Stimulated activated naive CD8-positive, alpha-beta T cell treated with anti-CD3 and anti-CD28 coated beads, Interleukin-15, amount 100 ng/mL, for 72 hours (primary cell): ENCODE measurements at places on chromosomes 12 and 14.

- DNase-seq, result no peak
Observed at GRCh38 chr12:43108656-43109055, 443.3 kb downstream of the ADAMTS20 start.

DNA sequence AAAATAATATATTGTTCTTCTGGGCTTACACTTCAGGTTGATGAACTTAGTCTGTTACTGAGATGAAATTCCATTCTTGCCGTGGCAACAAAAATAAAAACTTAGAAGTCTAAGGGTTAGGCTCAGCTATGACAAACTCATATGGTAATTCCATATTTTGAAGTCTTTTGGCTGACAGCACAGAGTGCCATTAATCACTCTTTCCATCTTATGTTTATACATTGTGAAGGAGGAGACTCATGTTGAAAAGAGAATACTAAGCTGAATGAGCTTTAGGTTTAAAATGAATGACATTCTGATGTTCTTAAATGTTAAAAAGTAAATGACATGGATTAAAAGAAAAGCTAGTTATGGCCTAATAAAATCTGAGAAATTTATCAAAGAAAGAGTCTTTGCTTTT is 291.9 kb downstream of the SOX5 start:
- no peak for DNase-seq

- DNase-seq, result no peak
Observed at GRCh38 chr12:12282761-12283425, 16.0 kb upstream of the LRP6 start.

DNA sequence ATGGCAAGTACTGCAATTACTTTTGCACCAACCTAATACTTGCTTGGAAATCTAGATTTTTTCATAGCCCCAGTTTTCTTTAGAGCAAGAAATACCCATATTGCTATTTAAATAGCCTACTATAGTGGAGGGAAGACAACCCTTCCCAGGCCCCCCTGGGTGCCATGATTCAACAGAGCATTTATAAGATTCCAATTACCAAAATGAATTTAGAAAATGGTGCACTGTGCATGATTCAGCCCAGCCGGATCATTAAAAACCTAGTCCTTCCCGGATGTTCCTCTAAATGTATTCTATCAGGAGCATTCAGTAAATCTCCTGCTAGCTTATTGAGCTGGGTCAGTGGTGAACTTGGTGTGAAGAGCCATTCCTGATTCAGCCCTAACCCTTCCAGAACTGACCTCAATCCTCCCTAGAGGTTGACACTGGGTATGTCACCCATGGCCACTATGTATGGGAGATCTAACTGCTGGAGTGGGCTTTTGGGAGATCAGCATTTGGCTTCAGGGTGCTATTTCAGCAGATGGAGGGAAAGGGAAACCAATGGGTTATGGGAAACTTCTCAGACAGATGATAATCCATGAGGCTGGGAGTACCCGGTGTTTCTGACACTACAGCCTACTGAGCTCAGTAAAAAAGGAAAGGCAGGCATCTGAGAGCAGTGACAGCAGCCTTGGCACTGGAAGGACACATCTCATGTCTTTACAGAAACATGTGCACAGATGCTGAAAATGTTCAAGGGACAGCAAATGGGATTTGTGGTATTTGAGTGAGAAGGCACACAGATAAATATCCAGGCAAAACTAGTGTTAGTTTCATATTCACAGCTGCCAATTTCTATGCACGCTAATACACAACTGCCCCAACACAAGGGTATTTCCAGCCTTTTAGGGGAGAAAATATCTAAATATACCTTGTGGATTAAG is 258.9 kb downstream of the DPF3 start:
- DNase-seq, result no peak

GRCh38 chr14:87601036-87601435 is 391.9 kb downstream of the GALC start:
- DNase-seq, result no peak

DNA sequence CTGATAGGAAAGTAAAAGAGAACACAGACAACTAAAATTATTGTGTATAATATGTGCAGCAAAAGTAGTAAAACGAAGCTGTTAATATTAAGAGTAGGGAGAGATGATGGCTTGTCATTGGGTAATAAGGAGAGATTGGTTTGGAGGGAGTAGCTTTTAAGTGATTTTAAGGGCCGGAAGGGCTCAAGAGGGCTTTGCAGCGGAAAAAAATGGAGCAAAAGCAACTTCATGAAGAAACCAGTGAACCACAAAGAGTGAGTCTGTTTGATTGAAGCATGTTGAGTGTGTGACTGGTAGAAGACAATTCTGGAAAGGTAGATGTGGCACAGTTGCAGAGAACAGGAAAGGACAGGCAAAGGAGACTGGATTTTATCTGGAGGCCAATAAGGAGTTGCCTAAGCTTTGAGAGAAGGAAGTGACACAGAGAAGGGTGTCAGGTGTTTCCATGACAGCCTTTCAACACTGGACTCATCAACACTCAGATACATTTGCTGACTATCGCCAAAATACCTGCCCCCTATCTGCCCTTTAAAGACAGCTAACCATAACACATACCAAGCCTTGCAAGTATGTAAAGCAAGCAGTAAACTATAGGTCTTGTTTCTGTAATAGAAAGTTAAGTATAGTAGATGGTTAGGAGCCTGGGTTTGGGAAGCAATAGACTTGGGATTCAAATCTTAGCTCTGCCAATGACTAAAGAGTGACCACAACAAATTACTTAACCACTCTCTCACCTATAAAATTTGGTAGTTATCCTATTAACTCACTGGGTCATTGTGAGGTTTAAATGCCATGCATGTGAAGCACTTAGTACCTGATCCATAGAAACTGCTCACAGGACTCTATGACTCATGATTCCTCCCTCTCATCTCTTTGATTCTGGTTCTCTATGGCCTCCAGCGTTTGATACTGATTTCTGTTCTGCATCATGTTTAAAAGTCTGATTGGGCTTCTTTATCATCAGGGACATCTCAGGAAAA is 117.3 kb upstream of the LMNTD1 start:
- no peak for DNase-seq

DNA sequence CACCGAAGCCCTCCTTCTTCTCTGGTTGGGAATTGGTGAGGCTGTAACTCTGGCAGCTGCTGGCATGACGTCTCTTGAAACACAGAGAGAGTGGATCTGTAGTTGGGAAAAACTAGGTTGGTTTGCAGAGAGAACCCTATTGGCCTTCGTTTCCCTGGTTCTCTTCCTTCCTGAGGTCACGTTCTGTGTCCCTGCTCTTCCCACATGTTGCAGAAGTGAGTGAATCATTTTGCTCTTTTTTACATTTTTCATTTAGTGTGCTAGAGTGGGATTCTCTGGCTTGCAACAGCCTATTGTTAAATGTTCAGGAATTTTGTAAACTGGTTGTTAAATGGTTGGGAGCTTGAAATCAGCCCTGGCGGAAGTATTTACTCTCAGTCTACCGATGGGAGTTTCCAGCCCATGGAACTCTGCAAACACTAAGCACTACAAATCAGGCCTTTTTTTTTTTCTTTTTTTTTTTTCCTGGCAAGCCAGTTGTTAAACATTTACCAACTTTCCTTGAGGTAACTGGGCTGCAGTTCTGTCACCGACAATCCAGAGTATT is 26.8 kb upstream of the CKAP4 start:
- DNase-seq, result no peak

DNA sequence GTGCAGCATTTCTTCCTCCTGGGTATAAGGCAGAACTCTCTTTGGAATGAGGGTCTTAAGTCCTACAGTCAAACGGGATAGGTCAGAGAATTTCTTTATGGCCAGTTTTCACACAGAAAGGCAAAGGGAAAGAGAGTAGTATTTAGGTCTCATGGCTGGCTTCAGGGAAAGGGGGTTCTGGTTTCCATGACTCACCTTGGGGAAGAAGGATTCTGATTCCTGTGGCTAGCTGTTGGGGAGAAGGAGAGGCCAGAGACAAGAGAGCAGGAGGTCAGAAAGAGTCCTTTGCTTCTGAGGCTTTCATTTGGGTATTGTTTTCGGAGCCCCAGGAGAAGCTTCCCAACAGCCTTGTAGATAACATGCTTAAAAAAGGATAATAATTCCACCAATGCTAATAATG is 332.5 kb downstream of the NPAS3 start:
- DNase-seq, result no peak

GRCh38 chr12:21710958-21711775 is 53.5 kb upstream of the LDHB start:
- DNase-seq, result no peak

DNA sequence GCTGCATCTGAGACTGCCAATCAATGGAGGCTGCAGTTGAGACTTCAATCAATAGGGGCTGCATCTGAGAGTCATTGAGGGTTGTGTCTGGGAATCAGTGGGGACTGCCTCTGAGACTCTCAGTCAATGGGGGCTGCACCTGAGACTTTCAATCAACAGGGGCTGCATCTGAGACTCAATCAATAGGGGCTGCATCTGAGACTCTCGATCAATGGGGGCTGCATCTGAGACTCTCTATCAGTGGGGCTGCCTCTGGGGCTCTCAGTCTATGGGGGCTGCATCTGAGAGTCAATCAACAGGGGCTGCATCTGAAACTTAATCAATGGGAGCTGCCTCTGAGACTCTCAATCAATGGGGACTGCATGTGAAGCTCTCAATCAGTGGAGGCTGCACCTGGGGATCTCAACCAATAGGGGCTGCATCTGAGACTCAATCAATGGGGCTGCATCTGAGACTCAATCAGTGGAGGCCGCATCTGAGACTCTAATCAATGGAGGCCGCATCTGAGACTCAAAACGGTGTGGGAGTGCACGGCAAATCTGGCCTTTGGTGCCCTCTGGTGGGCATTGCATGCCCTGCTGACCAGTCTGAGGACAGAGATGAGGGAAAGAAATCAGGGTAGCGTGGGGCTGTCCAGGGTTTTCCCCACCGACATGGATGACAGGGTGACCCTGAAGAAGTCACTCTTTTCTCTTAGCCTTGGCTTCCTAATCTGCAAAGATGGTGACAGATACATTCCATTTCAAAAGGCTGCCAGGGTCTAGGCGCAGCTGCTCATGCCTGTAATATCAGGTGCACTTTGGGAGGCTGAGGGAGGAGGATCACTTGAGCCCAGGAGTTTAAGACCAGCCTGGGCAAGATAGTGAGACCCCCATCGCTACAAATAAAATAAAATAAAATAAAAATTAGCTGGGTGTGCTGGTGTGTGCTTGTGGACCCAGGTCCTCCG is 41.3 kb upstream of the EIF5 start:
- DNase-seq, result peak; percentile 73

- DNase-seq, result peak; percentile 76
Observed at GRCh38 chr12:132506328-132507160, 16.6 kb downstream of the FBRSL1 start.

DNA sequence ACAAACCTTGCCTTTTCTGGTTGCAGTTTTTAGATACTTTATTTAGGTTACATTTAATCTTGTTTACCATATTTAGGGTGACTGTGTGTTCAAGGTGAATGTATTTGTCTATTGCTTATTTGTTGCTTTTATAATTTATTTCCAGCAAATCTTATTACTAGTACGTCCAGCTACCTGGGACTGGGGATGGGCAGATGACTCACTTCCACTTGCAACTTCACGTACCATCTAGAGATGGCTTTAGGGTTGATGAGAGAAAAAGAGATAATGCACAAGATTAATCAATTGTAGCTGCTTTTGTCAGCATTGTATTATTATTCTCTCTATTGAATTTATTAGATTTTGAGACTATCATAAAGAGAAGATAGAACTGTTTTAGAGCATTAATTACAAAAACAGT is 5.1 kb downstream of the MIPOL1 start:
- DNase-seq, result no peak

DNA sequence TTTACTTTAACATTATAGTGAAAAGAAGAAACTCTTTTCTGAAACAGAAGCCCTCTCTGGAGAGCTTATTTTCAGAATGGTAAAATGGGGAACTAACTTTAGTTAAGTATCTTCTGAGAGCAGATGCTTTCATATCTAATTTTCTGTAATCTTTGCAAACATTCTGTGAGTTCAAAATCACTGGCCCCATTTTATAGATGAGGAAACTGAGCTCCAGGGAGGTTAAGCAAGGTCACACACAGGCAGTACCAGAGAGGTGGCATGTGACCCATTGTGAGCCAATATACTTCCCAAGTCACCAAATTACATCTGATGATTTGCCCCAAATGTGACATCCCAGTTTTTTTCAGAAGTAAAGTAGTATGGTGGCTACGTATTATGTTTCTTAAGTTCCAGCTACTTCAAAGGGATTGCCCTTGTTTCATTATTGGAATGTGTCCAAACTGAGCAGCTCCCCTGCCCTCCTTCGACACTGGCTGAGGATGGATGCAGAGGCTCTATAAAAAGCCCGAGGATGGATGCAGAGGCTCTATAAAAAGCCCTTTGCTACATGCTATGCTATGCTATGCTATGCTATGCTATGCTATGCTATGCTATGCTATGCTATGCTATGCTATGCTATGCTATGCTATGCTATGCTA is 36.2 kb upstream of the NUDT4 start:
- DNase-seq, result no peak

GRCh38 chr12:128513831-128514230 is 246.9 kb downstream of the TMEM132C start:
- no peak for DNase-seq

GRCh38 chr12:55741931-55742680 is 816 bp upstream of the GDF11 start:
- DNase-seq, result no peak

DNA sequence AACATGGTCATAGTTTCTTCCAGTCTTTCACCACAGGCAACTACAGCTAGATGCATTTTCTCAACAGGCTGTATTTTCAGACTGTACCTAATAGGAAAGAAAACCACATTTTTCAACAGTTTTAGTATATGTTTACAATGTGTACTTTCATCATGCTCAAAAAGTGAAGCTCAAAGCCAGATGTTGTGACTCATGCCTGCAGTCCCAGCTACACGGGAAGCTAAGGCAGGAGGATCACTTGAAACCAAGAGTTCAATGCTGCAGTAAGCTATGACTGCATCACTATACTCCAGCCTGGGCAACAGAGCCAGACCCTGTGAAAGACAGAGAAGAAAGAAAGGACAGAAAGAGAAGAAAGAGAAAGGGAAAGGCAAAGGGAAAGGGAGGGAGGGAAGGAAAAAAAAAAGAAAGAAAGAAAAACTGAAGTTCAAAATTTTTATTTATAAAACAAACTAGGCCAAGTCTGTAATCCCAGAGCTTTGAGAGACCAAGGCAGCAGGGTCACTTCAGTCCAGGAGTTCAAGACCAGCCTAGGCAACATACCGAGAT is 25.5 kb downstream of the GXYLT1 start:
- DNase-seq, result no peak
